Transverse colon (tissue), 4 donors: ENCODE measurements at places on chromosomes 3 and 15. TPM values are rescaled to one million over a fixed set of nuclear protein-coding genes. Genes with fewer than 3 reads are reported as not detected.

GRCh38 chr3:73228437-73228836, 167.0 kb downstream of the EBLN2 start:
- H3K36me3 ChIP-seq, result no peaks in the 10 kb centered on the region
- no peak overlapping the region for H3K27ac ChIP-seq
- no peak overlapping the region for H3K4me3 ChIP-seq
- DNase-seq, result no peak
- no peaks in the 10 kb centered on the region for H3K27me3 ChIP-seq

DNA sequence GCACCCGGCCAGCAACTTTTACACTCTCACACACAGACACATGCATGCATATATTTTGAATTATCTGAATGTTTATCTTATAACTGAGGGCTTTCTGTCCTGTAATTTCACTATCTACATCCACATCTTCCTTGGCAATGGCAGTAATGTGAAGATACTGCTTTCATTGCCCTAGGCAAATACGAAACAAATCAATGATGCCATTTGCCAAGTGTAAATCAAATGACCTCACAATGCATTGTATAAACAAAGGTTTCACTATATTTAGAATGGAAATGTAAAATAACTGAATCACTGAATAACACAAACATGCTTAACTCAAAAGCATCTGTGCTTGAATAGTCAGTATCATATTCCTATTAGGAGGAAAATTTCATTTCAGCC, 455.6 kb downstream of the TBL1XR1 start:
- H3K36me3 ChIP-seq, result no peaks in the 10 kb centered on the region
- no peak overlapping the region for H3K4me3 ChIP-seq
- H3K27ac ChIP-seq, result no peak overlapping the region
- DNase-seq, result no peak
- H3K4me1 ChIP-seq, result peaks cover 3% of the 10 kb centered on the region

Gene AMIGO3
- total RNA-seq, result not detected

DNA sequence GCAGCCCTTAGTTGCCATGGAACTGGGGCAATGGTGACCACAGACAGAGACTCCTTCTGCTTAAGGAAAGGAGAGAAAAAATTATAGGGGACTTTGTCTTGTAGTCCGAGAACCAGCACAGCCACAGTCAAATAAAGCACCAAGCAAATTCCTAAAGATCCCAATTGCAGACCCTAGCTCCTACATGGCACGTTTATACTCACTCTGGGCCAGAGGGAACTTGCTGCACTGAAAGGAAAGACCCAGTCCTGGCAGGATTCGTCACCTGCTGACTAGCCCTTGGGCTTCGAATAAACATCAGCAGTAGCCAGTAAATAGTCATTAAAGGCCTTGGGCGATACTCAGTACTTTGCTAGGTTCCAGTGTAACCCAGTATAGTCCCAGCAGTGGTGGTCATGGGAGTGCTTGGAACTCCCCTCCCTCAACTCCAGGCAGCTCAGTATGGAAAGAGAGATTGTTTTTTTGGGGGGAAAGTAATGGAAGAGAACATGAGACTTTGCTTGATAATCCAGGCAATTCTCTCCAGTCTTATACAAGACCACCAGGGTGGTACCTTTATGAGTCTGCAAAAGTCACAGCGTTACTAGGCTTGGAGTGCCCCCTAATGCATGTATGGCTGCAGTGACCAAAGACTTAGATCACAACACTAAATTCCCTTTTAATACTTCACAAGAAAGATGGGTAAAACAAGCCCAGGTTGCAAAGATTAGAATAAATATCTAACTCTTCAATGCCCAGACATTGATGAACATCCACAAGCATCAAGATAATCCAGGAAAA, 66.4 kb upstream of the AGTR1 start:
- no peaks in the 10 kb centered on the region for H3K27me3 ChIP-seq
- DNase-seq, result no peak
- H3K4me3 ChIP-seq, result no peak overlapping the region
- H3K27ac ChIP-seq, result no peak overlapping the region

Gene ANKRD34C
- not detected for total RNA-seq

DNA sequence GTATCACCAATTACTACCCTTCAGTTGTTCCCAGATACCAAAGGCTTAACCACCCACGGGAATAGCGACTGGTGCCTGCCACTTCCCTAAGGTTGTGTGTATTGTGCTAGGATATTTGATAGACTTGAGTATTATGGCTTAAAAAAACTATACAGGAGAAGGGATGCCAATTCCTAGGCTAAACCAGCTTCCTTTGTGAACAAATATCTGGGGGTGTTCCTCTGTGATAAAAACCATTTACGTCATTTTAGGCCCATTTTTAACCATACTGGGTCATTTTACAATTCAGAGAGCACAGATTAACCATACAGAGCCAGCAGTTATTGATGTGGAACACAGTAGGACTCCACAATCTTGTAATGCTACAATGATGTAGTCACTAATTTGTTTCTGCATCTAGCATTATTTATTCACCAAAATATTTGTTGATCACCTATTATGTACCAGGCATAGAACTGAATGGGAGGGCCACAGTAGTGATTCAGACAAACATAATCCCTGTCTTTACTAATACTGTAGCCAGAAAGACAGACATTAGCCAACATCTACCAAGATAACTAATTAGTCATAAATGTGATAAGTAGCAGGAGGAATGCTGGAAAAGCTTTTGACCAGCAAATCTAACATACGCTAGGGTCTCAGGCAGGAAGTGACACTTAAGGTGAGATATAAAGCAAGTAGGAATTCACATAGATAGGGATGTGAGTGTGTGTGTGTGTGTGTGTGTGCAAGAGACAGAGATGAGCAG, 184.8 kb downstream of the MECOM start:
- H3K36me3 ChIP-seq, result no peaks in the 10 kb centered on the region
- no peaks in the 10 kb centered on the region for H3K27me3 ChIP-seq
- H3K27ac ChIP-seq, result no peak overlapping the region
- no peak for DNase-seq

DNA sequence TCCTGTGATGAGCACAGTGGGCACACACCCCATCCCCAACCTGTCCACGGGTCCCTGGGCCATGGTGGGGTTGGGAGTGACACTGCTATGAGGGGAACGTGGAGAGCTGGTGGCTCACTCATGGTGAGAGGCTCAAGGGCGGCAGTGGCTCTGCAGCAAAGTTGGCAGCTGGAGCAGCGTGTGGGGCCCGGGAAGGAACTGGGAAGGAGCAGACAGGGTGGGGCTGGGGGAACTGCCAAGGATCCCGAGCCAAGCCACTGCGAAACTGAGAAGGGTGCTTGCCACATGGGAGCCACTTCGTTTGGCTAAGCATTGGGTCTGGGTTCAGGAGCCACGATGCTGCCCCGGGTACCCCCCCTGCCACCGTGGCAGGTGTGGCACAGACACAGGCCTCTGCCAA, 80.1 kb downstream of the SNRK start:
- no peak overlapping the region for H3K4me3 ChIP-seq
- no peak for DNase-seq
- no peaks in the 10 kb centered on the region for H3K27me3 ChIP-seq
- H3K27ac ChIP-seq, result no peak overlapping the region
- H3K4me1 ChIP-seq, result no peaks in the 10 kb centered on the region
- H3K36me3 ChIP-seq, result no peaks in the 10 kb centered on the region

DNA sequence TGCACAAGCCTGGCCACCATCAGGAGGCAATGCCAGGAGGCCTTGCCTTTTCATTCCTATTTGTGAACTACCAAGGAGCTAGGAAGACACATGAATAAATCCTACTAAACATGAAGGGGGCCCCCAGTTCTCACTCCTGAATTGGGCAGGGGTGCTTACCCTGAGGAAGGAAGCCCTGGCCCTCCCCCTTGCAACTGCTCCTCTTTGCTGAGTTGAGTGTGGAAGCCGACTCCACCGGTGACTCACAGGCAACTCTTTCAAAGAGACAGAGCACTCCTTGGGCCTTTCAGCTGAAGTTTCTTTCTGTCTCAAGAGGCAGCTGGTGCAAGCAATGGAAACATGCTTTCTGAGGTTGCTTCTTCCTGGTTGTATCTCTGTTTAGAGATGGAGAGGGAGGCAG, 1.7 kb downstream of the GABRG3 start:
- no peak overlapping the region for H3K4me3 ChIP-seq
- no peak for DNase-seq
- no peak overlapping the region for H3K27ac ChIP-seq
- peaks cover 13% of the 10 kb centered on the region for H3K27me3 ChIP-seq
- no peaks in the 10 kb centered on the region for H3K4me1 ChIP-seq

Gene RGMA
- total RNA-seq, result 8.6 TPM

DNA sequence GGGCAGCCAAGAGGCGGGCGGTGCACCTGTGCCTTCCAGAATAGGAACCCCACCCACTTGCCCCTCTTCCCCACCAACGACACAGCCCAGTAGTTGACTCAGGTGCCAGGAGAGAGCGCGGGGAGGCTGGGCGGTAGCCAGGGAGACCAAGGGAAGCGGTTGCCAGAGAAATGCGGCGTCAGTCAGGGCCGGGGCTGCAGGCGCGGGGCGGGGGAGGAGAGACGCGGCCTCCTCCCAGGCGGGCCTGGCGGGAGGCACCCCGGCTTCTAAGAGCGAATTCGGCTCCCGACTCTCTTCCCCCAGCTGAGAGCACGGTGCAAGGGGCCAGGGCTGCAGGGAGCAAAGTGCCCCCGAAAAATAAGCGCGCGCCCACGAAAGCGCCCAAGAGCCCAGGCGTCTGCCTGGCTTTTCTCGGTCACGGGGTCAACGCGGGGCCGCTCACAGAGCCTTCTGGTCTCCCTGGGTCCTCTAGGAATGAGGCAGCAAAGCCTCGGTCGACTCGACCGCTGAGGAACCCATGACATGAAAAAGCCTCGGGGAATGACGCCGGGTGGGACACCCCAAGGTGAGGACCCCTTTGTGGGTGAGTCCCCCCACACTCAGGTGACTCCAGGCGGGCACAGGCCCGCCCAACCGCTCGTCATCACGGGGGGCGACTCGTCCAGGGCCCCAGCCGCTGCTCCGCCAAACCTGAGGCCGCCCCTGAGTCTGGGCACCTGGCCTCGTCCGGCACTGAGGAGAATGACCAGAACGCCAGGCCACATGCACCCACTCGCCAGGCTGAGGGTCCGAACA, 716 bp downstream of the CPEB1 start:
- no peaks in the 10 kb centered on the region for H3K4me1 ChIP-seq
- H3K4me3 ChIP-seq, result peak overlapping the region; percentile 17
- no peak overlapping the region for H3K27ac ChIP-seq
- H3K36me3 ChIP-seq, result no peaks in the 10 kb centered on the region

- no peaks in the 10 kb centered on the region for H3K27me3 ChIP-seq
- H3K27ac ChIP-seq, result no peak overlapping the region
- no peaks in the 10 kb centered on the region for H3K36me3 ChIP-seq
- no peak overlapping the region for H3K4me3 ChIP-seq
- H3K4me1 ChIP-seq, result no peaks in the 10 kb centered on the region
These were observed 215.5 kb upstream of the LRTM1 start for GRCh38 chr3:55143336-55143735.

GRCh38 chr3:29331456-29332194, 50.8 kb downstream of the RBMS3 start:
- H3K4me1 ChIP-seq, result peaks cover 12% of the 10 kb centered on the region
- no peak overlapping the region for H3K4me3 ChIP-seq
- peak overlapping the region; percentile 23 for H3K27ac ChIP-seq
- H3K27me3 ChIP-seq, result no peaks in the 10 kb centered on the region

- no peaks in the 10 kb centered on the region for H3K27me3 ChIP-seq
- no peaks in the 10 kb centered on the region for H3K36me3 ChIP-seq
- no peak overlapping the region for H3K27ac ChIP-seq
These were observed 437.1 kb downstream of the SHQ1 start for GRCh38 chr3:72411126-72411525.

- no peaks in the 10 kb centered on the region for H3K4me1 ChIP-seq
- H3K27me3 ChIP-seq, result no peaks in the 10 kb centered on the region
- no peak for DNase-seq
- no peaks in the 10 kb centered on the region for H3K36me3 ChIP-seq
- H3K27ac ChIP-seq, result no peak overlapping the region
These were observed 84.6 kb downstream of the ANO10 start for GRCh38 chr3:43537225-43537624.

DNA sequence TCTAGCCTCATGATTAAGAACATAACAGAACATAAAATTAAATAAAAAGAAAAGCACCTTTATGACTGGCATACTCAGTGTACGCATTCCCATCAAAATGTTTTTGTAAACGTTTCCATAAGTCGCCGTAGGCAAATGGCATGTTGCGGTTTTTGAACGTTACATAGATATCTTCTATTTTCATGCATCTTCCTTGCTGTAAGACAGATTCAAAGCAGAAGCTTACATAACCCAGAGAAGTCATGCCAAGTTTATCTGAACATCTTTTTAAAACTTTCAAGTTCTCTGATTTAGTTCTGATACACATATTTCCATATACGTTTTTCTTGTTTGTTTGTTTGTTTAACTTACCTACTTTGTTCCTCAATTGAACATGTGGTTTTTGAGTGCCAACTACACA, 388.6 kb downstream of the GABRG3 start:
- H3K4me1 ChIP-seq, result no peaks in the 10 kb centered on the region
- H3K4me3 ChIP-seq, result no peak overlapping the region
- H3K27me3 ChIP-seq, result no peaks in the 10 kb centered on the region
- DNase-seq, result no peak
- H3K36me3 ChIP-seq, result no peaks in the 10 kb centered on the region

Gene BCHE
- total RNA-seq, result 11.3 TPM

DNA sequence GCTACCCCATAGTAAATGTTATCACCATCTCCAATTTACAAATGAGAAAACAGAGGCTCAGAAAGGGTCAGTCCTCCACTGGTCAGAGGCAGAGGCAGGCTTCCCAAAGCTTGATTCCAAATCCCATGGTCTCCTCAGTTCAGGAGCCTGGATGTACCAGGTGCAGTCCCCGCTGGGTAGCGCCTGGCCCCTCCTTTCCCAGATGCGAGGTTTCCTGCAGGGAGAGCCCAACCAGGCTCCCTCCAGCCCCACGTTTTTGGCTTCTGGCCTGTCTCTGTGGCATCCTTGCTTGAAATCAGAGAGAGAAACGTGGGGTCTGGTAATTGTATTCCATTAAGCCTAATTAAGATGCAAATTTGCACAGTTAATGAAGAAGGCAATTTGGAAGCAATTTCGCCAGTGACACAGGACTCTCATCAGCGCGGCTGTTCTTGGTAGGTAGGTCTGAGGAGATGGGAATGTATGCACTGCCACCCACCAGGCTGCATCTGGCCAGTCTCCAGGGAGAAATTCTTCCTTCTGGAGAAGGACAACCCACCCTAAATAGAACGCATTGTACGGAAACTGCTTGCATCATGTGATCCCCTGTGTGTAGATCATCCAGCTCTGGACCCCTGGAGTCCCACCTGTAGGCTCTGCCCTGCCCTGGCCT, 50.5 kb downstream of the HRH1 start:
- H3K27ac ChIP-seq, result no peak overlapping the region
- DNase-seq, result no peak
- H3K27me3 ChIP-seq, result no peaks in the 10 kb centered on the region
- H3K4me1 ChIP-seq, result peaks cover 12% of the 10 kb centered on the region

DNA sequence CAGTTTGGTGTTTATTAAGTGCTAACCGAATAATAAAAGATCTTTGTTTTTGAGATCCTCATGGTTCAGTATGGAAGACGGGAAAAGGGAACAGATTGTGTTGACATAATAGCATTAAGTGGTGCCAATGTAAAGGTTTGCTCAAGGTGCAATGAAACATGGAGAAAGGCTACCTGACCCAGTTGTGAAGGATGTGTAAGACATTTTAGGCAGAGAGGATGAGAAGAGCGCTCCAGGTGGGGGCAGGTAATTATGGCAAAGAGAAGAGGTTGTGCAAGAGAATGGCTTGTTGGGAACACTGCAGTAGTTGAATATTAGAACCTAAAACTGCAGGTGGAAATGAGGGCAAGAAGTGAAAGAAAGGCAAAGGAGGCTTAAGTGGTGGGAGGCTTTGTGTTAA, 140.8 kb downstream of the DIPK2A start:
- H3K36me3 ChIP-seq, result no peaks in the 10 kb centered on the region
- no peak for DNase-seq
